ENCODE measurements at places on chromosomes 1 and 21.
A peak's percentile ranks its signal among the peaks of the same experiment; 100 is the strongest.

DNA sequence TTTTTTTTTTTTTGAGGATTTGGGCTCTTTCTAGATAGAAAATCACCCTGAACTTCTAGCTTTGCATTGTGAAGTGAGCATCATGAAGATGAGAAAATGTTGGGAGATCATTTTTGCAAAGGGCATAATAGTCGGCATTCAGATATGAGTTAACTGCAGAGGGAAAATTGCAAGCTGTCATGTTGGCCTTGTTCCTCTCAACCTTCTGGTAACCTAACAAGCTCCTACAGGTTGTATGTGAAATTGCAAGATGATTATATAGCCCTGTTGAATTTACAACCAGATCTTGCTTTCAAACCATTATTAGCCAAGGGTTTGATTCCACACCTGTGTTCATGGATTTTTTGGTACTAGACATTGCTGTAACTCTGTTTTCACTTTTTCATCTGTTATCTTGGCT is 2.2 kb downstream of the ELOA start:
- no peak for DNase-seq

GRCh38 chr1:101511202-101511891 is 274.5 kb downstream of the S1PR1 start:
- no peak for DNase-seq

DNA sequence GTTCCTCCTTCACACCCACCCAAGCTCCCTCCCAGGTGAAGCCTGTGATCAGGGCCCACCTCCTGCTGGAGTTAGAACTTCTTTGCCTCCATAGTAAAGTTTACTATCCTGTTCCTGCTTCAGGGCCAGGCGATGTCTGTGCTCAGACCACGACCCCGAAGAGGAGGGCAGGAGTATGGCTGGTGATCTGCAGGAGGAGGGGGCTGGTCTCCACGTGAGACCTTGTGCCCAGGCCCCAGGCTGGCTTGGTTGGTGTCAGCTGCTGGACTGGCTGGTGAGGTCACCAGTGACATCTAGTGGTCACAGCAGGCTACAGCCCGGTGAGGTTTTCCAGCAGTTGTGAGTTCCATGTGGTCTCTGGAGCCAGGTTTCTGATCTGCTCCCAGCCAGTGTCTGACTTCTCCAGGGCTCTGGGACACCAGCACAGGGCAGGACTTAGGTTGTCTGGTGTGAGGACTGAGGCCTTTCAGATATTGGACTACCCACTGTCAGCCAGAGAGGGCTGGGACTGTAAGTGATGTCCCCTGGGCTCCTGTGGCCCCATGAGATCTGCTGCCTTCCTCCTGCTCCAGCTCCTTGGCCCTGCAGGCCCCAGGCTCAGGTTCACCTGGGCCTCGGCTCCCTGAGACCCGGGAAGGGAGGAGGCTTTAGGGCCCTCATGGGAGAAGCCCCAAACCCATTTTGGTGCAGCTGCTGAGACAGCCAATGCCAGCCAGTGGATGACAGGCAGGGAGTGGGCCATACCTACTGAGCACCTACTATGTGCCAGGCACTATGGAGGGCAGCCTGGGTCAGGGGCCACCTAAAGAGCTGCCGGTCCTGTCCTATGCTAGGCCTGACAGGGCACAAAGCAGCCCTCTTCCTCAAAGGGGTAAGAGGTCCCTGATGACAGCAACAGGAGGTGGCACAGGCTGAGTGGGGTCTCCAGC is 6.0 kb upstream of the UBL4B start:
- peak; percentile 44 for DNase-seq

DNA sequence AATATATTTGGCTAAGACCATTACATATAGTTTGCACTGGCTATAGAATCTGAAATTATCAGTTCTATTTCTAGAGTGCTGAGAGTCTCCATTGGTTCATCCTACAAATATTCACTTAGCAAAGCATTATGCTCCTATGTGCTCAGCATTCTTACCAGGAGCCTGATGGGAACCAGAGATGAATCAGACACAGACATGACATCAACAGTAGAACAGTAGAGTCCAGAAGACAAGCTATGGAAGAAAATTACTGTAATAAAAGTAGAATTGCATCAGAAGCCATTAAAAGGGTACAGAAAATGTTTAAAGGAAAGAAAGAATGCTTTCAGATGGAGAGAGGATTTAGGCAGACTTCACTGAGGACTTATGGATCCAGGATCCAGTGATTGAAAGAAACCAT is 271.7 kb upstream of the SNX7 start:
- no peak for DNase-seq

GRCh38 chr1:78843111-78843510 is 163.4 kb downstream of the ADGRL4 start:
- no peak for DNase-seq

DNA sequence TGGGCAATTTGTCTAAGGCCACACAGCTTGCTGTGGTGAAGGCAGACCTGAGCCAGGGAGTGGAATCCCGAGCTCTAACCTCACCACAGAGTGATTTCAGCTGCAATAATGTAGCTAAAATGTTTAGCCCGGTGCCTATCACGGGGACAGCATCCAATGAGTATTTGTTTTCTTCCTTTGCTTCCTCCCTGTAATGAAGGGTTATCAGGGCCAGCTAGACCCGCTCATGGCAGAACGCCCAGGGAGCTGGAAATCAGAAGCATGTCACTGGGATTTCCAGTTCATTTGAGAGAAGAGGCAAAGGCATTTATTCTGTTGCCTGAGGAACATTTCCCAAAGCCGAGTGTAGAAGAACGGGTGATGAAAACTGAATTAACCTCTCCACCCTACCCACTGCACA is 183.1 kb downstream of the ZSCAN20 start:
- DNase-seq: no peak

- peak; percentile 74 for DNase-seq
These were observed 65.5 kb downstream of the MT1HL1 start for GRCh38 chr1:236938760-236939159.

DNA sequence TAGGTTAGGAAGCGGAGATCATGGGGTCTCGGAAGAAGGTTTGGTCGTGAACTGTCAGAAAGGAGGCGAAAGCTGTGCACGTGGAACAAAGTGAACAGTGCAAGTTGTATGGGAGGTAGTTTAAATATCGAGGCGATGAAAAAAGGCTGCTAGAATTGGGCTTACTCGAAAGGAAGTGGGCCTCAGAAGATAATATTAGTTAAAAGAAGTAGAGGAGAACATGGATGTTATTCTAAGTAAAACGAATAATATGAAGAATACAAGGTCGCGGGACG is 571 bp downstream of the WDR3 start:
- no peak for DNase-seq

GRCh38 chr1:188224263-188224662 is 1395.5 kb downstream of the PLA2G4A start:
- no peak for DNase-seq

- DNase-seq: no peak
These were observed 19.5 kb upstream of the CYP4X1 start for GRCh38 chr1:47003896-47004403.

DNA sequence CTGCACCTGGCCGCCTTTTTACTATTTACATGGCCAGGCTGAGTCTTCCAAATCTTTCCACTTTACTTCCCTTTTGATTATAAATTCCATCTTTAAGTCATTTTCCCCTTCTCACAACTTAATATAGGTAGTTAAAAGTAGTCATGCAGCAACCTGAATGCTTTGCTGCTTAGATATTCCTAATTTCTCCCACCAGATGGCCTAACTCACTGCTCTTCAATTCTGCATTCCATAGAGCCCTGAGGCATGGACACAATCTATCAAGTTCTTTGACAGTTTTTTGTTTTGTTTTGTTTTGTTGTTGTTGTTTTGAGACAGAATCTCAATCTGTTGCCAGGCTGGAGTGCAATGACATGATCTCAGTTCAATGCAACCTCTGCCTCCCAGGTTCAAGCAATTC is 21.7 kb upstream of the FAAH start:
- no peak for DNase-seq

DNA sequence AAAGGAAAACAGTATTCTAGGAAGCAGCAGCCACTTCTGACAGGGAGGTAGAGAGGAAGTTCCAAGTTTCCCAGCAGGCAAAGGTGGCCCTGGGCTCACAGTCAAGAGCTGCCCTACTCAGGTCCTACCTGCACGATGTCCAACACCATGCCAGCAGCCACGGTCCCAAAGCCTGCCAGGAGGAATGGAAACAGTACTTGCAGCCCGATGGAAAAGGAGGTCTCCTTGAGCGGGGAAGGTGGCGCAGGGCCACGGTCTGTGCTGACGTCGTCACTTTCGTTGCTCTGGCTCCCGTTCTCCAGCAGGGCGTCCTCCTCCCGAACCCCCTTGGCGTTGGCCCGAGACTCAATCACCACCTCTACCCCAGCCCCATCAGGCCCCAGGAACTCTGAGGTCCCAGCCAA is 3.1 kb downstream of the SLC41A1 start:
- DNase-seq: peak; percentile 37

- DNase-seq: no peak
These were observed 15.7 kb upstream of the LUZP1 start for GRCh38 chr1:23184212-23184934.

- DNase-seq: peak; percentile 30
These were observed 35.7 kb upstream of the MTR start for GRCh38 chr1:236759252-236759859.

GRCh38 chr21:23729331-23729730 is 1878.0 kb downstream of the MRPL39 start:
- no peak for DNase-seq

DNA sequence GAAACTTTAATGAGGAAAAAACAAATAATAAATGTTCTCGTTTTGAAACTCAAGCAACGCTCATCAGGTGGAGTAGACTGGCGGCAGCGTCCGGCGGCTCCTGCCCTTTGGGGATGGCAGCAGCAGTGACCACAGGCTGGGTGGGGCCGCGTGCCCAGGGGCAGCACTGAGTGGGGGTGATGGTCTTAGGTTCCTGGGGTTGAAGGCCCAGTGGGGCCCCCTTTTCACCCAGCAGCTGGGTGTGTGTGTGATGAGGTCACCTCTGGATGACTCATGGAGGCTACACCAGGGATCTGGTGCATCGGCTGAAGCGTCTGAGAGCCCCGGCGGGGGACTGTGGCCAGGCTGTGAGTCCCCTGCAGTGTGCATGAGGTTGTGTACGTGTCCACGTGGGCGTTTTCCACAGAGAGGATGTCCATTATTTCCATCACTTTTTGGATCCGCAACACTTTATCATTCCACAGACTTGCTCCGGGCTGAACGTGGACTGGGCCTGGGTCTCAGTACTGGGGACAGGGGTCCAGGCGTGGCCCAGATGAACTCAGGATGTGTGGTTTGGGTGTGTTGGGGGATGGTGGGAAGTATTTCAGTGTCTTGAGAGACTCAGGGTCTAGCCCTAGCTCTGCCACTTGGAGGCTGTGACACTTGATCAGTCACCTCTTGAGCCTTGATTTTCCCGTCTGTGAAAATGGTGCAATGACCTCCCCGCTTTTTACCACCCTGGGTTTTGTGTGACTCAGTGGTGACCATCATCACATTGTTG is 25.6 kb downstream of the LDLRAP1 start:
- DNase-seq: no peak

GRCh38 chr1:62998845-62999649 is 215.1 kb downstream of the ATG4C start:
- no peak for DNase-seq

DNA sequence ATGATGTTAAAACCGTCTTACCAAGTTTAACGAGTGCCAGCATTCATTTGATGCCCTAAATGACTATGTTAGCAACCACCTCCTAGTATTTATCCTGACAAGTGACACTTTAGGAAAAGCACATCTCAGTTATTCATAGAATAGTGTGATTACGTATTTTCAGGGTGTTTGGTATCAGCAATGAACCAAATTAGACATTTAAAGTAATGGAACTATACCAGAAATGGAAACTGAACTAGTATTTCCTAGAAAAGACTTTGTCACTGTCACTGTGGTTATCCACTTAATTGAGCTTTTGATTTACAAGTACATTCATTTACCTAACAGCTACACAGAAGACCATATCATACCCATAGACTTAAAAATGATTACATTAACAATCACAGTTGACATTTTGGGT is 3.6 kb upstream of the IL12RB2 start:
- DNase-seq: no peak

DNA sequence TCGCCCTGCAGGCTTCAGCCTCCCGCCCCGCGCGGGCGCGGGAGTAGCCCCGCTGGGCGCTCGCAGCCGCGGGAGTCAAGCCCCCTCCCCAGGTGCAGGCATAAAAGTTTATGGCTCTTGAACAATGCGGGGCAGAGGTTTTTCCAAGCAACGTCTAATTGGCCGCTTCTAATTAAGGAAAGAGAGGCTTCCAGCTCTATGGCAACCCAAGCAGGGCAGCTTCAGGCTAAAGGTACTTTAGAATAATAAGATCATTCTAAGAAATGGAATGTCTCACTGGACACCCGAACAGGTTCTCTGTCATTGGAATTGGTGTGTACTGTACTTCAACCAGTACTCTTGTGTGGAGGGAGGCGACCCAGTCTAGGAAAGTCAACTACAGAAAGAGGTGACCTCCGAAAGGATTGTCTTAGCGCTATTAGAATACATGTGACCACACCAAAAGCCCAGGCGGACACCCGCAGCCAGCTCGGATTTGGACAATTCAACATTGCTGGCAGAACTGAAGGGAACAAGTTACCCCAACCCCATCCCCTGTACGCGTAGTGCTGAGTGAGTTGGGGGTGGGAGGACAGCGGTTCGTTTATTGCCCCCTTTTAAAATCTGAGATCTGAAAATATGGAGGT is 12.5 kb downstream of the NR5A2 start:
- DNase-seq: no peak

DNA sequence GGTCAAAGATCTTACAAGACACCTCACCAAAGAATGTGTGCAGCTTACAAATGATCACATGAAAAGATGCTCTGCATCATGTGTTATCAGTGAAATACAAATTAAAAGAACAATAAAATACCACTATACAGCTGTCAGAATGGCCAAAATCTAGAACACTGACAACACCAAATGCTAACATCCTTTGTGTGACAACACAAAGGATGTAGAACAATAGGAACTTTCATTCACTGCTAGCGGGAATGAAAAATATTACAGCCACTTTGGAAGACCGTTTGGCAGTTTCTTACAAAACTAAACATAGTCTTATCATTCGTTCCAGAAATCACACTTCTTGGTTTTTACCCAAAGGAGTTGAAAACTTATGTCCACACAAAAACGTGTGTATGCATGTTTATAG is 20.6 kb upstream of the SELP start:
- DNase-seq: peak; percentile 31

Data from putamen (tissue), 1 donor.